Amygdala (tissue), 56 donors: ENCODE measurements at places on chromosomes 2 and 18.

GRCh38 chr18:58781627-58782194 lies 83.0 kb upstream of the ZNF532 start:
- DNase-seq = peak; percentile 87

GRCh38 chr18:37598966-37599896 lies 33.6 kb upstream of the CELF4 start:
- no peak for DNase-seq

DNA sequence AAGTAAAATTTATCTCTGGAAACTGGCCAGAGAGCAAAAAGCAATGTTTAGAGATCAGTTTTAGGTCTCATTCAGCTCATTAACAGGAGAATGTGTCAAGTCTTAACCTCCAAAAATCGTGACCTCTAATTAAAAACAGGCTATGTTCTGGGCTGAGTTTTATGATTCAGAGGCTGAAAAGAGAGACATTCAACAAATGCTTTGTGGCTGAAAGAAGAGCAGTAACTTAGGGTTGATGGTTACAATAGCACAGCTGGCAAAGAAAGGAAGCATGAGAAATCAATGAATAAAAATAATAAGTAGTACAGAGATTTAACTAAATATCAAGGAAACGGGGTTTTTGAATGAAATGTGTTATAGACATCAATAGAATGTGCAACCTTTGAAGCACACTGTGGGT lies 13.1 kb downstream of the TGIF1 start:
- no peak for DNase-seq

DNA sequence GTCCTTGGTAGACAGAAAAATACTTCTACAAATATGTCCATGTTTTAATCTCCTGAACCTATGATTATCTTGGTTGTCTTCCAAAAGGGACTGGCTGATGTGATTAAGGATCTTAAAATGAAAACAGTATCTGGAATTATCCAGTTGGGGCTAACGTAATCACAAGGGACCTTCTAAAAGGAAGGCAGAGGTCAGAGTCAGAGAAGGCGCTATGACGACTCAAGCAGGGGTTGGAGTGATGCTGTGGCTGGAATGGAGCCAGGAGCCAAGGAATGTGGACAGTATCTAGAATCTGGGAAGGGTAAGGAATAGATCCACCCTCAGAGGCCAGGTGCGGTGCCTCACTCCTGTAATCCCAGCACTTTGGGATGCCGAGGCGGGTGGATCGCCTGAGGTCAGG lies 4.2 kb upstream of the USP14 start:
- DNase-seq = no peak

GRCh38 chr2:48274040-48274439 lies 255.9 kb upstream of the STON1 start:
- DNase-seq = no peak
